ENCODE measurements at places on chromosomes 12 and 14.

- DNase-seq = no peak
Observed at GRCh38 chr12:19068137-19068536, 61.4 kb upstream of the PLEKHA5 start.

- no peak for DNase-seq
Observed at GRCh38 chr14:104756477-104757237, 3.7 kb downstream of the SIVA1 start.

DNA sequence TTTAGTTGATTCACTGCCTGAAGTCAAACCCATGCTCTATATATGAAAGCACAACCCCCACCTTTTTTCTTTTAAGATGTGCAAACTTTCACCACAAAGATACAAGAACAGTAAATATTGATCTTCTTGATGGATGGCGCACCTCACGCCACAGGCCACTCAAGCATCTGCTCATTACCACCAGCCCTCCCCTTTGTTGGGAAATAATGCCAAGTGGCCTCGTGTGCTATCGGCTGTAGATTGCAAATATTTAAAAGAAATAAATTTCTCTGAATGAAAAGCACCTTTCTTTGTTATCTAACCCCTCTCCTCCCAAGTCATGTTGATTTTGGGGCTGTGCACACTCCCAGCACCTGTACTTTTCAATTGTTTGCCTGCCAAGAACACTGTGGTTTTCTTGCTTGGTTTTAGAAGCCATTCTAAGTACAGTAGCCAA, 122.7 kb downstream of the C12orf42 start:
- no peak for DNase-seq

GRCh38 chr12:32305163-32305562, 94.2 kb upstream of the FGD4 start:
- DNase-seq = no peak

DNA sequence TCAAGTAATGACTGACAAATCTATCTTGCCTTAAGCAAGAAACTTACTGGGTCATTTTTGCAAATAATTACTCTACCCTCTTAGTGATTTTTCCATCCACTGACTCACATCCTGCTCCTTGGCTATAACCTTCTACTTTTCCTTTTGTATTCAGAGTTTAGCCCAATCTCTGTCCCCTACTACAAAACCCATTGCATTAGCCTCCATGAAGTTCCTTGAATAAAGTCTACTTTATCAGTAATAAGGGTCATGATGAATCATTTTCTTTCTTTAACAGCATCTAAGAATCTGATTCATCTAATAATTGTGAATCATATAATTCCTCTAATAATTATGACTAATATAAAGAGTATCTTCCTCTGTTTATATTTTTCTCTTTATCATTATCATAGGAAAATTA, 132.6 kb downstream of the NTS start:
- no peak for DNase-seq

- DNase-seq = no peak
Observed at GRCh38 chr14:102917469-102918211, 4.8 kb upstream of the AMN start.
